PC-3 (cell line): ENCODE measurements at places on chromosomes 1 and 21. TPM values are rescaled to one million over a fixed set of nuclear protein-coding genes. Genes with fewer than 3 reads are reported as not detected.

DNA sequence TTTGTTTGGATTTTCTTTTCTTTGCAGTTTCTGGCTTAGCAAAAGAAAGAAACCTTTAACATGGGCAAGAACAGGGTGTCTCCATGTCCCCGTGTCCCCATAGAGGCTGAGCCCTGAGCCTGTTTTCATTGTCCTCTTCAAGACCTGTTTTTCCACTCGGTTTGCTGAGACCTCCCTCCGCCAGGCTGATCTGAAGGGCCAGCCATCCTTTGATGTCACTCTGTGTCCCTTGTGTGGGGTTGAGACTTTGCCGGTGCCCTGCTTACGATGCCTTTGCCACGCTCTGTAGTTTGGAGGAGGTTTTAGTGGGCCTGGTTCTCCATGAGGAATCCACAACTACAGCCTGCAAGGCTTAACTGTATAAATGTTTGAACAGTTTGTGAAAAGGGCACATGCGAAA is 23.8 kb downstream of the IFNGR2 start:
- no peak overlapping the region for H3K4me3 ChIP-seq
- DNase-seq, result no peak
- peaks cover 33% of the 10 kb centered on the region for H3K4me1 ChIP-seq
- H3K36me3 ChIP-seq, result peaks cover 23% of the 10 kb centered on the region
- H3K27me3 ChIP-seq, result no peaks in the 10 kb centered on the region

DNA sequence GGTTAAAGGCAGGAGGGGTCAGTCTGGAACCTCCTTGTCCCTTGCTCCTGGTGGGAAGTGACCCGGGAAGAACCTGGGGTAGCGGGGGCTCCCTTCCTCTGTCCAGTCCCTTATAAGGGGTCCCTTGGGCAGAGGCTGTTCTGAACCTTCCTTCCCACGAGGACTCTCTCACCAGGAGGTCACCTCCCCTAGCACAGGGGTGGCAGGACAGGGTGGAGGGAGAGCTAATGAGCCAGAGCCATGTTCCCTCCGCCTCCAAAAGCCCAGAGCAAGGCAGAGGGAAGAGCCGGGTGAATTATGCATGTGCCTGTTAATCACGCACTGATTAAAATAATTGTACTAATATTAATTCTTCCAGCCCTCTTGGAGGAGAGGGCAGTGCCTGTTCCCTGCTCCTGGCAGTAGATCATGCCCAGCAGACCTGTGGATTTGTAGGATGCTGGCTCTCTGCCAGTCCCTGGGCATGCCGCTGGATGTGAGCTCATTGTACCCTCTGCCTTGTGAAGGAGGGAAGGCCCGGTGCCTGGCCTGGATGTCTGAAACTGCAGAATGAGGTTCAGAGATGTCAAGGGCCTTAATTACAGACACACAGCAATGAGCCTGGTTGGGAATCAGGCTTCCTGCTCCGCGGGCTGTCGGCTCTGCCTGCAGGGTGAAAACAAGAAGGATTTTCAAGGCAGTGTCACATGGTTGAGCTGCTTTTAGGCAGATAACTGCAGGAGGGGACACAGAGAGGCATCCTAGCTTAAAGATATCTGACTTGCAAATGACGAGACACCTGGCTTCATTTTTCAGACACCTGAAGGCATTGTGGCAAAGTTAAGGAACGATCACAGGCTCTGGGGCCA is 68.2 kb downstream of the IGSF21 start:
- no peaks in the 10 kb centered on the region for H3K36me3 ChIP-seq
- peaks cover 55% of the 10 kb centered on the region for H3K27me3 ChIP-seq
- no peak for DNase-seq
- H3K4me3 ChIP-seq, result no peak overlapping the region
- no peaks in the 10 kb centered on the region for H3K4me1 ChIP-seq
- no peak overlapping the region for H3K27ac ChIP-seq

GRCh38 chr1:77498918-77499317 is 183.5 kb downstream of the ZZZ3 start:
- H3K4me1 ChIP-seq, result no peaks in the 10 kb centered on the region
- no peak for DNase-seq
- no peak overlapping the region for H3K27ac ChIP-seq
- H3K4me3 ChIP-seq, result no peak overlapping the region

DNA sequence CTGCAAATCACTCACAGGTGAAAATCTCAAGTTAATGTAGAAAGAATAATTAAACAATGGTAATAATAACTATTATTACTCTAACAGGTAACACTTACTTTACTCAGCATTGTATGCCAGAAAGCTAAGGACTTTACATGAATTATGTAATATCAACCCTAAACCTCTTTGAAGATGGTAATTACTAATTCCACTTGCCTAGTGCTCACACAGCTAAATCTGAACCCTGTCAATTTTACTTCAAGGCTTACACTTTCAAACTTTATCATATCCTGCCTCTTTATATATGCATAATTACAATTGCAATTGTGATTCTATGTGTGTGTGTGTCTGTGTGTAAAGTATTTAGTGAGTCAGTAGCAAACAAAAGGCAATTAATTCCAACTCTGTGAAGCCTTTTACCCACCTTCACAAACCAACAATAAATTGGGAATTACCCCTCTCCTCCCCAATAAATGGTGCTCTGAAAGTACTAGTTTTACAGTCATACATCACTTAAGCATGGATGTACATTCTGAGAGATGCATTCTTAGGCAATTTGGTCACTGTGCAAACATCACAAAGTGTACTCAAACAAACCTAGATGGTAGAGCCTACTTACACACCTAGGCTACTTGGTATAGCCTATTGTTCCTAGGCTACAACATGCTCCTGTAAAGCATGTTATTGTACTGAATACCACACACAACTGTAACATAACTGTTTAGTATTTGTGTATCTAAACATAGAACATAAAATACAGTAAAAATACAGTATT is 5.9 kb downstream of the ZNF644 start:
- 0 out of 2 replicates have a peak overlapping the region, but pooled peaks have one; percentile 4 for H3K4me3 ChIP-seq
- peak; percentile 97 for DNase-seq
- H3K36me3 ChIP-seq, result peaks cover 24% of the 10 kb centered on the region
- H3K27ac ChIP-seq, result peak overlapping the region; percentile 73
- no peaks in the 10 kb centered on the region for H3K27me3 ChIP-seq

DNA sequence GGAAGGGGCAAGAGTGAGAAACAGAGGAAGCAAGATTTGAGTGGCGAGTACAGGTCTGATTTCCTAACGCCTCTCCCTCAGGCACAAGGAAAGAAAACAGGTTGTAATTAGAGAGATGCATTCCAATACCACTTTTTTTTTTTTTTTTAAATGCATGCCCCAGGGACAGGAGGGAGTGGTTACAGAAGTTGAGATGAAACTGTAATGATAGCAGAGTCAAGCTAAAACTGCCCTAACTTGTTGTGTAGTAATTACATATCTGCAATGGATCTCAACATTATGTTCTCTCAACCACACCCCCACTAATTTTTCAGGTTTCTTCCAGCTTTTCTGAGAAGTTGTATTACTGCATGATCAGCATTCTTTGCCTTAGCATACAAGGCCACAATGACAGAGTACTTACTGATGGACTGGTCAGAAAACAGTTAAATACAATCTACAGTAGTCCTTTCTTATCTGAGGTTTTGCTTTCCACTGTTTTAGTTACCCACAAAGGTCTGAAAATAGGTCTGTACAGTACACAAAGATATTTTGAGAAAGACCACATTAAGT is 5.5 kb downstream of the ETV3 start:
- H3K4me3 ChIP-seq, result no peak overlapping the region
- H3K27ac ChIP-seq, result no peak overlapping the region
- DNase-seq, result no peak
- H3K4me1 ChIP-seq, result peaks cover 14% of the 10 kb centered on the region

GRCh38 chr1:55695552-55695951 is 480.4 kb upstream of the USP24 start:
- H3K36me3 ChIP-seq, result no peaks in the 10 kb centered on the region
- no peak for DNase-seq
- peak overlapping the region; percentile 49 for H3K27ac ChIP-seq

GRCh38 chr1:243343970-243344937 is 88.4 kb downstream of the SDCCAG8 start:
- H3K4me3 ChIP-seq, result no peak overlapping the region
- DNase-seq, result peak; percentile 88
- no peaks in the 10 kb centered on the region for H3K27me3 ChIP-seq
- H3K36me3 ChIP-seq, result peaks cover 5% of the 10 kb centered on the region; the same call in 1 of the 2 replicates

DNA sequence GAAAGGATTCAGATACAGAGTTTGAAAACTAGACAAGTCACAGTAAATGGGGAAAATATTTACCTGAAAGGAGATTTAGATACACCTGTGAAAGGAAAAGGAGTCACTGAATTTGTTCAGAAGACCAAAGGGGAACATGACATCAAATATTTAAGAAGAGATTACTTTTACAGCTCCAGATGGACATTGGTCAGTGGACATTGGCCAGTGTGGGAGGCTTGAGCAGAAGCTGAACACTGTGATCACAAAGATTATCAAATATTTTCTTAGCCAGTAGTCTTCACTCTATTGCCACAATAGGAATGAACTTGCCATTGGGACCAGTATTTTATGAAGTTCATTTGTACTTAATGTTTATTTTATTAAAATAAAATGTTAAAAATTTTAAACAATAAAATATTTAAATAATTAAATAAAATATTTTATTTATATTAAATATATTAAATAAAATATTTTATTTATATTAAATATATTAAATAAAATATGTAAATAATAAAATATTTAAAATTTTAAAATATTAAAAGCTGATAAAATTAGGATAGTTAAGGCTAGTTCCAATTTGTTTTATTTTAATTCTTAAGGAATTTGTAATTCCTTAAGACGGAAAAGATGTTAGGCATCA is 94.3 kb downstream of the CCDC30 start:
- H3K27me3 ChIP-seq, result no peaks in the 10 kb centered on the region
- no peak for DNase-seq
- no peak overlapping the region for H3K27ac ChIP-seq
- 0 out of 2 replicates have a peak, but pooled peaks cover 8% of the 10 kb centered on the region for H3K4me1 ChIP-seq

Gene NOTCH2
- 42.2 and 61.5 TPM in 2 replicates for total RNA-seq

Gene GBP5
- not detected in 2 replicates for total RNA-seq

Gene RNU1-3
- total RNA-seq, result under 0.01 TPM in 2 replicates

Gene SEMA4A
- total RNA-seq, result 5.8 and 13.1 TPM in 2 replicates

Gene IFI44
- total RNA-seq, result 7.1 and 10.4 TPM in 2 replicates

Gene SIK1
- 107 and 148 TPM in 2 replicates for total RNA-seq
